ENCODE measurements at places on chromosomes 12 and 14.

GRCh38 chr12:62717643-62718042, 217.3 kb downstream of the PPM1H start:
- no peak for DNase-seq

GRCh38 chr12:15982921-15983320, 71.8 kb downstream of the DERA start:
- DNase-seq: no peak

- DNase-seq: no peak
Observed at GRCh38 chr12:29662734-29663323, 120.9 kb downstream of the TMTC1 start.

DNA sequence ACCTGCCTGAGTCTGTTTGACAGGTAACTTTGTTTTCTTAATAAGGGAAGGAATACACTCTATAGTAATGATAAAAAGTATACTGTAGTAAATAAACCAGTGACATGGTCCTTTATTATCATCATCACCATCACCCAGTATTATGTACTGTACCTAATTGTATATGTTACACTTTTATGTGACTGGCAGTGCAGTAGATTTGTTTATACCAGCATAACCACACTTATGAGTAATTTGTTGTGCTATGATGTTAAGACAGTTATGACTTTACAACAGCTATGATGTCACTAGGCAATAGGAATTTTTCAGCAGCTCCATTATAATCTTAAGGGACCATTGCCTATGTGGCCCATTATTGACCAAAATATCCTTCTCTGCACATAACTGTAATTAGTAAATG, 155.0 kb downstream of the NUBPL start:
- no peak for DNase-seq

- no peak for DNase-seq
Observed at GRCh38 chr12:69688021-69688420, 11.1 kb downstream of the BEST3 start.

DNA sequence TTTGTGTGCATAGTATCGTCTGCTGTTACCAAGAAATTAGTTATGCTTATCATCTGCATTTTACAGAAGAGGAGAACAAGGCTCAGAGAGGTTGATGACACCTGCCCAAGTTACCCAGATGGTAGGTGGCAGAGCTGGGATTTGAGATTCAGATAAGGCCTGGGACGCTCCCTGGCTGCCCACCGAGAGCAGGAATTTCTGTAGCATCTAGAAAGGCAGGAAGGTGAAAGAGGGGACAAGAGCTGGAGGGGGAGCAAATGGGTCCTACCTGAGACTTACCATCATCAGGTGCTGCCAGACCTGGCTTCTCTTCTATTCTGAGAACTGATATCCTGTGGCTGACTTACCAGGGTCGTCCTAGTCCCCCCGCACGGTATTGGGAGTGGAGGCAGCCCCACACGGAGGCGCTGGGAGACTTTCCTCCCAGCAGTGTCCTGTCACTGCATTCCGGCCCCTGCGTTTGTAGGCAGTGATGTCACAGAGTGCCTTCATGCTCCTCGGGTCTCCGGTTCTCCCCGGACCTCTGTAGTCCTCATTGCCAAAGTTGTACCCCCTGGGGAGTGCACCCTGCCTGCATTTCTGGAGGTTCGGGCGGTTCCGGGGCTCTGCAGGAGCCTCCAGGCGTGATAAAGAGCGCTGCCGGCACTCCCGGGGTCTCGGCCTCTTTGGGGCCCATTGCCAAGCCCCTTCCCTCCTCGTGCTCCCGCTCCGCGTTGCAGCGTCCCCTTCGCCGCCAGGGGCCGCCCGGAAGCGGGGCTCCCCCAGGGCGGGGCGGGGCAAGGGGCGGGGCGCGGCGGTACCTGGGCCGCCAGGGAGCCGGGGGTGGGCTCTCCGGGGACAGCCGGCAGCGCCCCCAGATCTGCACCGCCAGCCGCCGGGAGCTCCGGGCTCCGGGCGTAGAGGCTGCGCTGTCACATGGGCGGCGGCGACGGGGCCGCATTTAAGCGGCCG, at the start of gene CABP1:
TSS of gene CABP1 (plus strand) at position 856 of the 951 bp plus-strand sequence. CDS start at position 916, 60 bp downstream.
- DNase-seq: peak; percentile 9

DNA sequence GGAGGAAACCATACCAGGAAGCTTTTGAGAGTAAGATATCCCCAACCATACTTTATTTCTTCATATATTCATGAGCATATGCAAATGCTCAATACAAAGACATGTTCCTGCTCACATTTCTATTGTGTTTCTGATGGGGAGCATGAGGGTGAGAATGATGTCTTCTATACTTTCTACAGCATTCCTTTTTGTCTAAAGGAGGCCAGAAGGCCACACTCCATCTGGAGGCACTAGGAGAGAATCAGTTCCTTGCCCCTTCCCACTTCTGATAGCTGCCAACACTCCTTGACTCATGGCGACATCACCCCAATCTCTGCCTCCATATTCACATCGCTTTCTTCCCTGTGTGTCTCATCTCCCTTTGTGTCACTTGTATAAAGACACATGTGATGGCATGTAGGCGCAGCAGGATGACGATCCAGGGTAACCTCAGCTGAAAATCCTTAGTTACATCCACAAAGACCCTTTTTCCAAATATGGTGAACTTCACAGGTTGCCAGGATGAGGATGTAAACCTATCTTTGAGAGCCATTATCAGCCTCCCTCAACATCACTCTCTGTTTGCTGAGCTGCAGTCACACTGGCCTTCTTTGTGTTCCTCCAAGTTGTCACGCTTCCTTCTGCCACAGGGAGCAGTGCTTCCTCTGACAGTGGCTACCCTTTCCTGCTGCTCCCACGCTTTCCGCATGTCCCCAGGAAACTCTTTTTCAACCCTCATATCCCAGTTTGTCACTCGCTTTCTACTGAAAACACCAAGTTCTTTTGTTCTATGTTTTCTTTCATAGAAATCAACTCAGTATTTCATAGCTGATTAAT, 96.9 kb downstream of the STXBP6 start:
- peak; percentile 61 for DNase-seq

DNA sequence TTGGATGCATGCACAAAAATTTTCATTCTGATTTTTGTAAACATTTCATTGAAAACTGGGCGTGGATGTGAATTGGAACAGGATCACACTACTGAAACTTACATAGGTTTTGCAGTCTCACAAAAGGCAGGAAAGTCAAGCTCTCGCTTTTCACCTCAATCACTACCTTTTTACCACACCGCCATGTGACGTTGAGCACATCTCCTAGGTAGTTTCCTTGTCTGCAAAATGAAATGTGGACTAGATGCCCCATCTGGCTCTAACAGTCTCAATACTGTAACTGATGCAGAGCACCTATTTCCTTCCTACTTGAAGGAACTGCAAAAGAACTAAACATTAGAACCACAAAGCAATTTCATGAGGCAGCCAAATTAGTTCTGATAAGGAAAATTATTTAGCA, 4.4 kb upstream of the YY1 start:
- no peak for DNase-seq

- DNase-seq: no peak
Observed at GRCh38 chr14:91324606-91325575, 80.4 kb upstream of the GPR68 start.

GRCh38 chr14:92690171-92691011, 58.0 kb downstream of the LGMN start:
- no peak for DNase-seq
